Activated CD4-positive, alpha-beta T cell treated with anti-CD3 and anti-CD28 coated beads for 4 hours (primary cell): ENCODE measurements at places on chromosomes 16 and 17.

GRCh38 chr17:59972778-59973177 lies 8.2 kb upstream of the RNFT1 start:
- no peak for DNase-seq

DNA sequence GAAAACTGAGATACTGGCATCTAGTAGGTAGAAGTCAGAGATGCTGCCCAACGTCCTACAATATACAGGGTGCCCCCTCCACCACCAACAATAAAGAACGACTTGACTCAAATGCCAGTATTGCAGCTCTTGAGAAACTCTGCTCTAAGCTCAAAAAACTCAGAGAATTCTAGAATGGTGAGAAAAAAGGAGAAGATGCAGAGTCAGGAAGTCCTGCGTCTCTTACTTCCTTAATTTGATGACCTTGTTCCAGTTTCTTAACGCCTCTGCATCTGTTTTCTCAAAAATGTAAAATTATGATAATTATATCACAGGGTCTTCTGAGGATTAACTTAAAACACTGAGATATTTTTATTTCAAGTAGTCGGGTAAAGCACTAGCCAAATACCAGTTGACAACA lies 1.7 kb upstream of the HSBP1 start:
- DNase-seq: no peak

- DNase-seq: no peak
Measured at GRCh38 chr16:47139561-47140185, 4.1 kb downstream of the NETO2 start.

- no peak for DNase-seq
Measured at GRCh38 chr16:27066668-27067537, at the start of gene C16orf82. Gene C16orf82, plus strand, starts transcription at chr16:27066927.

DNA sequence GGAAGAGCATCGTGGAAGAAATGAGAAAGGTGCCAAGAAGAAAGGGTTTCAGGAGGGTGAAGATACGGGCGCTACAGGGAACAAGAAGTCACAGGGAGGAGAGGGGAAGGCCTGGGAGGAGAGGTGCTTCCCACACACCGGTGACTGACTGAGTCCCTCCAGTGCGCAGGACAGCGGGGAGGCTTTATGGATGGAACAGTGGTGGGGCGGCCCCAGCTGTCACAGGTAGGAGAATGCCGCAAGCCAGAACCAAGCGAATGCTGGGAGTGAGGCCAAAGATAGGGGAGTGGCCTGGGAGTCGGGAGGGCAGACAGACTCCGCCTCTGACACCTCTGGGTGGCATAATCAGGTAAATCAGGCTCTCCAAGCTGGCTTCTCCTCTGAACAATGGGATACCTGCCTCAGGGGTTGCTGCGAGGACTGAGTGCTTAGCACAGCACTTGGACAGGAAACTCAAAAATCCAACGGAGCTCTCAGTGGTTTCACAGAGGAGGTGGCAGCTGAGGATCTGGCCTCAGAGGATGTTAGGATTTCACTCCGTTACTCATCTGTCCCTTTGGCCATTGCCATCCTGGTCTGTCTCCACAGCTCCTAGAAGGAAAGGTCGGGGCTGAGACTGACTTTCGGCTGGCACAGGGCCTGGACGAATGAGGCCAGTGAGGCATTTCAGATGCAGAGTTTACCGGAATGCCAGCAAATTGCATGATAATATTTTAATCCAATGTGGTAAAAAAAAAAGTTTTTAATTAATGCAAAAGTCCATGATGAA lies 717 bp upstream of the CNP start:
- DNase-seq: peak; percentile 62

DNA sequence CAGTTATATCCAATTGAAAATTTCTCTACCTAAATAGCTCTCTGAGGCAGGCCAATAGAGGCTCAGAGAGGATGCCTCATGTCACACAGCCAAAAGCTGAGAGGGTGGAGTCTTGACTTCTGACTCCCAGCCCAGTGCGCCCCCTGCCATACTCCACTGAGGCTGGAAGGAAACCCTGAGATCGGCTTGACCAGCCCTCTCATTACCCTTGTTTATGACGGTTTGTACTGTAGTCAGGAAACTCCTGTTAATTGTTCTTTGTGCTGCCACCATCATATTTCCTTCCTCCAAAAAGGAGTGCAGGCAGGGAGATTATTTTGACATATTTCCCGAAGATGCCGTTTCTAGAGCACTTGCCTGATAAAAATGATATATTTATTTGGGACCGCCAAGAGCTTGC lies 107.9 kb downstream of the AIPL1 start:
- no peak for DNase-seq
